Glutamatergic neuron (in vitro differentiated cells): ENCODE measurements at places on chromosomes 16 and 17. TPM values are rescaled to one million over a fixed set of nuclear protein-coding genes. Genes with fewer than 3 reads are reported as not detected.

Gene LSM12
- total RNA-seq, result 57.9 TPM

Gene C17orf67
- not detected for total RNA-seq

Gene CCDC144A
- total RNA-seq, result 1.2 TPM

Gene INPP5K
- 42.4 TPM for total RNA-seq

Gene GALR2
- total RNA-seq, result 3.3 TPM

Gene PPP1R27
- 0.81 TPM for total RNA-seq

Gene TUBG1
- total RNA-seq, result 74.2 TPM

Gene SDR42E2
- not detected for total RNA-seq

Gene C17orf107
- total RNA-seq, result 11.1 TPM

Gene WNT9B
- total RNA-seq, result not detected

Gene KRTAP4-4
- not detected for total RNA-seq

Gene TBX21
- total RNA-seq, result not detected

Gene RAP1GAP2
- 86.0 TPM for total RNA-seq

Gene CCL8
- not detected for total RNA-seq

Gene KRTAP4-8
- not detected for total RNA-seq

Gene RAC3
- 46.0 TPM for total RNA-seq

Gene CLEC18B
- total RNA-seq, result 1.6 TPM

Gene TRPV3
- 0.74 TPM for total RNA-seq

Gene KRTAP3-1
- not detected for total RNA-seq

Gene ZNF598
- total RNA-seq, result 90.4 TPM
